ENCODE measurements at places on chromosomes 1 and 21.

DNA sequence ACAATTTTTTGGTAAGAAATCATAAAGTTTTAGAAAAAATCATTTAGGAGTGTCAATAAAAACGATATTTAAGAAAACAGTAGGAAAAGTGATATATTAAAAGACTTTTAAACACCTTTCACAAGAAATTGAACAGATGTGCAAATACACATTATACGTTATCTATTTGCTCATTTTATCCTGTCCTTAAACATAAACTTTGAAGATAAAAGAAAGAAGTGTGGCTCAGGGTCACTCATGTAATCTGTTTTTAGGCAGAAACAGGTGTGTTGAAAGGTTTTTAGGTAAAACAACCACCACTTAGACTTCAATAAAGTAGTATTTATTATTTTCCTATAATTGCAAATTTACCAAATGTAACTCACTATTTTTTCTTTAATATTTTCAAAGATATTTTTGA lies 13.1 kb downstream of the AMY2B start:
- no peak for DNase-seq

DNA sequence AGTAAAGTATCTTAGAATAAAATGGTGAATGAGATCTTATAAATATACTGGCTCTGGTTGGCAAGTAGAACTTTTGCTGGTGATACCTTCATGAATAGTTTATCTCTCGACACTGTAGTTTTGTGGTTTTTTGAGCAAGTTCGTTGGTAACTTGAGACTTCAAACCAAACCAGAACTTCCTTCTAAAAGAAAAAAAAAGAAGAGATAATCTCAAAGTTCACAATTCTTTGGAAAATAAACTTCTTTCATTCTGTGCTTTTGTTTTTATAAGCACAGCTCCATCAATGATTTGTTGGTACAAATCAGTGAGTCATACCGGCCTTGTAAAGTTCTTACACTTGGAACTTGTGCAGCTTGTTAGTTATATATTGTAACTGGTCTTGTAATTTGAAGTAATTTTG lies 2.3 kb downstream of the HIPK1 start:
- peak; percentile 38 for DNase-seq

DNA sequence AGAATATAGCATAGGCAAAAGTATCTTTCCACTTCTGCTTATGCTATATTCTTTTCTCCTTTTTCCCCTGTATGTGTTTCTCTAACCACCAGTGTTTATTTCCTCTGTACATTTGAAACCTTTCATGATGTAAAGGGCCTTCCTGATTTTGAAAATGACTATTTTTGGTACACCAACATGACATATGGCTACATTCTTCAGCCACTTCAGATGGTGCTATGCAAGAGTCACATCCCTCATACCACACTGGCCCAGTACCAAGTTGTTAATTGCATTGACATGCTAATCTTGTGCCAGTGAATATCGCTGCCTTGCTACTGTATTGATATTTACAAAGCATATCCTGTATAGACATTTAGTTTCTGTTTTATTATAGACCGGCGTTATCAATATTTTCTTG lies 408.7 kb downstream of the NCAM2 start:
- no peak for DNase-seq

GRCh38 chr1:208528578-208529240 lies 284.5 kb upstream of the PLXNA2 start:
- no peak for DNase-seq

DNA sequence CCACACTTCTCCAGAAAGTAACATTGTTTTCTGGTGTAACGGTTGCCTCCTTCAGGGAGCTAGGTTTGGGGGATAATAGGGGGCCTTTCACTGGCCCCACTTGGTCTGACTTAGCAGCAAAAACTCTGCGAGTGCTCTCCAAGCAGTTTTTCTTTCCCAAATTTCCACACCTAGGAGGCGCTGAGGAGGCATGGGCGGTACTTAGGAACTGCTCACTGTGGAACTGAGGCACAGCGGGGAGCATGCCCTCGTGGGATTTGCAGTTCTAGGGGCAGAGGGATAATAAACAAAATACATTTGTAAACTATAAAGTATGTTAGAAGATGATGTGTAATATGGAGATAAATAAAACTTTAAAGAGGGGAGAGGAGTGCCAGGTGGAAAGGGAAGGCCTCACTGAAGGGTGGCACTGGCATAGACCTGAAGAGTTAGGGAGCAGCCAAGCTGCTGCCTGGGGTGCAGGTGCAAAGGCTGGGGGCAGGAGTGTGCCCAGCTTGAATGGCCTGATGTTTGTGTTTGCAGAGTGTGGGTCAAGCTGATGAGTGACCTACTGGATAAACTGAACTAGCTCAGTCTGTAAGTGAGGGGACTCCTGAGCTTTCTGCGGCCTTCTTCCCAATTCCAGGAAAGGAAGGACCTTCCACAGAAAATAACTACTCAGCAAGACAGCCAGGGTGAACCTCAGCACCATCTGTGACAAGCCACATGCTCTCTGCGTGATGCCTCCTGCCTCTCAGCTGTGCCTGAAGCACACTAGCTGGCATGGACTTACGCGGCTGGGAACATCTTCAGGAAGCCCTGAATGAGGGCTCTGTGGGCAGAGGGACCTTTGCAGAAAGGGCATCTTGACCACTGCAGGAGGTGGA lies 1.9 kb downstream of the EPHX1 start:
- DNase-seq, result no peak

GRCh38 chr1:154970631-154971340 lies at the start of gene SHC1:
Gene SHC1, minus strand, starts transcription at chr1:154970747. Its CDS starts 221 bp downstream, at chr1:154970526.
- peak; percentile 83 for DNase-seq

DNA sequence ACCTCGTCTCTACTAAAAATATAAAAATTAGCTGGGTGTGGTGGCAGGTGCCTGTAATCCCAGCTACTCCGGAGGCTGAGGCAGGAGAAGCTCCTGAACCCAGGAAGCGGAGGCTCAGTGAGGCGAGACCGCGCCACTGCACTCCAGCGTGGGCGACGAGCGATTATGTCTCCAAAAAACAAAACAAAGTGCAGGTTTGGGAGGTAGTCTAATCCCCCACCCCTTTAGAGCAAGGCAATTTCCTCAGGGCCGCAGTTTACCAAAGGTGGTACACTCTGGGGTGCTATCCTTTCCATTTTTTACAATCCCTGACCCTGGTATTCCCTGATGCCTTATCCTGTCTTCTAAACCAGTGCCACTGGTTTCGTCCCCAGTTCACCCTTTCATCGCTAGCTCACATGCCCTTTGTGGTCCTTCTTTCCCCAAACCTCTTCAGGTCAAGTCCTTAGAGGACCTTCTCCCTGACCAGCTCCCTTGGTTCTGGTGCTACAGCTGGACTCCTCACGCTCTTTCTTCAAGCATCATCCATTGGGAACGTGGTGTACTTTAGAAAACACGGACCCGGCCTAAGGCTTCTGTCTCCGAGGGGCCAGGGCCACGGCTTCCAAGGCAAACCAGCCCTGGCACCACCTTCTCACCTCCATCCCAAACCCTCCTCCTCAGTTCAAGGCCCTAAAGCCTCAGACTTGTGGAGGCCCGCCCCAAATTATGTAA lies 873 bp downstream of the IFT25 start:
- DNase-seq, result no peak

DNA sequence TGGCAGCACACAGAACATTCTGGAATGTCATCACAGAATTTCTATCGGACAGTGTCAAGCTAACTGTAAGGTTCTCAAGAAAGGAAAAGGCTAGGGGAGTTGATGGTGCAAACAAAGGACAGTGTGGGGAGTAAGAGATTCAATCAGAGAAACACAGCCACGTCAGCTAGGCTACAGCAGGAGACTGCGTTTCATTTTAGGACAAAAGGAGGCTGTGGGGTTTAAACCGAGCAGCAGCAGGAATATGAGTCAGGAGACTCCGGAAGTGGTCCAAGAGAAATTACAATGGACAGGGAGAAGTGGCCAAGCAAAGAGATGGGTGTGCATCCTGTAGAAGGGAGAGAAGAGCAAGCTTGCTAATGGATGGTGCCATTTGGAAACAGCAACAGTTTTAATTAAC lies 37.4 kb upstream of the C1orf198 start:
- DNase-seq, result peak; percentile 58

DNA sequence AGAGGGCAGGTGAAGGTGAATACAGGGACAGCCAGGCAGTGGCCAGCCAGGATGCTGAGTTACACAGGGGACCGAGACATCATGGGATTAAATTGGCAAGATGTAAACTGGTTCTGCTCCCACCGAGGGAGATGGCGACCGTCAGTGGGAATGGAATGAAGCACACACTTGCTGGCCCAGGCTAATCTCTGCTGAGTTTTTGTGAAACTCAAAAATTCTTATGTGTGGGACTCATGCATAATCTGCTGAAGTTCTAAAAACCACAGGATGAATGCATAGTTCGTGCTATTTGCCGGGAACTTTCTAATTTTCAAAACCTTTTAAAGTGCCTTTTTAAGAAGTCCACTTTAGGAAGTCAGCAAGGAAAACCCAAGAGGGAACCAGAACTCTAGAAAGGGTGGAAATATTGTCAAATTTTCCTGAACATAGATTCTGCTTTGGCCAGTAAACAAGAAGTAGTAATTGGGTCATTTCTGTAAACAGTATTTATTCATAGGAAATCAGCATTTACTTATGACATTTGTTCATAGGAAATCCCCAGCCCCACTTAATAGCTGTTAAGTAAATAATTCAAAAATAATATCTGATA lies 85.4 kb upstream of the ROR1 start:
- DNase-seq, result no peak

DNA sequence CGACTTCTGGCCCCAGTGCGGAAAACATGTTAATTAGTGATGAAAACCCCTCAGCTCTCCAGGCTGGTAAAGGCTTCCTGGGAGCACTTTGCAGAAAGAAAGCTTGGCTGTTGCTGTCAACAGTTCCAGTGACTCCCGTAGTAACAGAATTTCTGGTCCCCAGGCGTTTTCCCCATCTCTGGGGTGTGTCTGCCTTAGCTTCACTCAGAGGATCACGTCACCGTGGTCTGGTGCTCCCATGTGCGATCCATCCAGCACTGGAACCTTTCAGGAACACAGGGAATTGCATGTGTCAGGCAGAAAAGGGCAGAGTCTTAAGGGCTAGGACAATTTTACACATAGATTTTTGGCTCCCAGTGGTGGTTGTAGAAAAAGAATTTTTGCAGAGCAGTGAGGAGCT lies 470.4 kb upstream of the USP24 start:
- no peak for DNase-seq

- no peak for DNase-seq
These were observed 446 bp upstream of the DEPDC1 start for GRCh38 chr1:68497358-68497698.

GRCh38 chr1:201050515-201051277 lies 27.2 kb upstream of the KIF21B start:
- no peak for DNase-seq

- DNase-seq, result no peak
These were observed 520 bp downstream of the TMEM201 start for GRCh38 chr1:9589144-9589718.

- DNase-seq, result no peak
These were observed 1.8 kb downstream of the ATP2B4 start for GRCh38 chr1:203628201-203629015.

GRCh38 chr1:153248176-153248879 lies 11.2 kb upstream of the LORICRIN start:
- no peak for DNase-seq

GRCh38 chr1:71610476-71610875 lies 529.6 kb upstream of the ZRANB2 start:
- DNase-seq, result no peak

DNA sequence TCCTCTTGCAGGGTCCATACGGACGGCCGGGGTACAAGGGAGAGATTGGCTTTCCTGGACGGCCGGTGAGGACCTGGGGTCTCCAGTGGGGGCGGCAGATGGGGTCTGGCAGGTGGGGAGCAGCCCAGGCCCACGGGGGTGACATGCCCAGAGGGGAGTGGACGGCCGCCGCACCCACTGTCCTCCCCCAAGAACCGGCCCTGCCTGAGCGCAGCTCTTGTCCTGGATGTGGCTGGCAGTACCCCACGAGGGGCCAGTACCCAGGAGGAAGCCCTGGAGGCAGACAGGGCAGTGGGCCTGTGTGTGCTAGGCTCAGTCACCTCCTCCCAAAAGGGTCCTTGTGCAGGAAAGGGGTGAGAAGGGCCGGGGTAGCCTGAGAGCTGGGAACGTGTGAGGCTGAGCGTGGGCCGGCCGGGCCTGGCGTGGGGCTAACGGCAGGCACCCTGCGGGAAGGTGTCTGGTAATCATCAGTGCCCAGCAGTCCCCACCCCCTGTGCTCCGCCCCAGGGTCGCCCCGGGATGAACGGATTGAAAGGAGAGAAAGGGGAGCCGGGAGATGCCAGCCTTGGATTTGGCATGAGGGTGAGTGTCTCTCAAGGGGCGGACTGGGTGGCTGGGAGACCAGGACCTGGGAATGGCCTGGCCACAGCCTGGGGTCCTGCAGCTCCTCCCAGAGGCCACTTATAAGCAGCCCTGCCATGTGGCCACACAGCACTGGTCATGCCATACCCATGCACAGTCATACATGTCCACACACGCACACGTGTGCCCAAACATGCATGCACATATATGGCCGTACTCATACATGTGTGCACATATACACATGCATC lies 47.2 kb downstream of the SLC19A1 start:
- no peak for DNase-seq

GRCh38 chr1:75438355-75438754 lies 172.6 kb downstream of the SLC44A5 start:
- no peak for DNase-seq

GRCh38 chr1:170156594-170156993 lies 10.8 kb downstream of the NTMT2 start:
- no peak for DNase-seq

DNA sequence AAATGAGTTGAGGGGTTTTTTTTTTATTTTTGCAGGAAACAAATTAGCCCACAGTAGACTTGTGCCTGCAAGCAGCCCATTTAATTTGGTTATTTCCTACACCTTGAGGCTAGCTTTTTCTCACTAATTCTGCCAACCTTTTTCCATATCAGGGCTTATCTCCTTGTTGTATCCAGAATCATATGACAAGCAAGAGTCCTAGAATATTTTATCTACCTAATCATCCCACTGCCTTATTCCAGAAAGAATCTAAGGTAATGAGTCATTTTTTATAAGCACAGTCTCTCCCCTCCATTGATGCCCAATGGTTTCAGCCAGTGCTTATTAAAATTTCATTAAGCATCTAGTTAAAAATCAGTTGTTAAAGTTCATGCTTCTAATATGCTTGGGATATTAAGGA lies 324.1 kb downstream of the BARHL2 start:
- no peak for DNase-seq

DNA sequence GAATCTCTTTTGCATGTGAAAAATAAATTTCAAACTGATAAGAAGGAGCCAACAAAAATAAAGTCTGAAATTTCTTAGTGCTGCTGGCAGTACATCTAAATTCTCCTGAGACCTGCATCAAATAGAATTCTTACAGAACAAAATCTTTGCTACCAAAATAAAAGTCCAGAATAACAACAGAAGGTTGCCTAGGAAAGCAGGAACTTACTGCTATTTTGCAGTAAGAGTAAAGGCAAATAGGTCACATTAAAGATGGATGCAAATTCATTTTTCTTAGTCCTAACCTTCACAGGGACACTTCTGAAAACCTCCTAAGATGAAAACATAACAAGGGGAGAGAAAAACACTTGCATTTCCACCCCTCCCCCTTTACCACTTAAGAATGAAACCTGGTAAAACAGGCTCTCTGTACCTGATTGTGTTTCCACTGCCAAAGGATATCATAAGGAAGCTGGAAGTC lies 59.0 kb downstream of the RUSC1 start:
- DNase-seq, result peak; percentile 74

- no peak for DNase-seq
These were observed 29.4 kb upstream of the PIGC start for GRCh38 chr1:172473302-172473701.

GRCh38 chr1:84944767-84945486 lies 51.9 kb upstream of the LPAR3 start:
- peak; percentile 89 for DNase-seq
